NCI-H226 (cell line): ENCODE measurements at places on chromosomes 4 and X.

DNA sequence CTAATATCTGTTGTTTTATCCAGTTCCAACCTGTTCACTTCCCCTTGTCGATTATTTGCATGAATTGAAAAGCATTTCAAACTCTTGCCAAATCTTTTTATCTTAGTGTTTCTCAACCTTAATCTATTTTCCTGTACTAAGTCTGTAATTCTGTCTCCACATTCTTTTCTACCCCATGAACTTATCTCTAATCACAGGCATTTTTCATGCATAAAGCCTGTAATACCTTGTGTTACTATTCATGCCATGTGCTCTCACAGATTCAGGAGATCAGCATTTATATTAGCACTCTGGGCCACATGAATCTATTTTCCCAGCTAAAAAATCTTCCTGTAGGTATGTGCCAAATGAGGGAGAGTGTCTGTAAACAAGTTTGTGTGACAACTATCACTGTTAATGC, 1360.9 kb downstream of the STIM2 start:
- peak; percentile 41 for DNase-seq

- no peak for DNase-seq
Observed at GRCh38 chrX:1294301-1295067, 25.9 kb downstream of the CSF2RA start.

GRCh38 chrX:31376408-31377022, 304.7 kb upstream of the FTHL17 start:
- no peak for DNase-seq

DNA sequence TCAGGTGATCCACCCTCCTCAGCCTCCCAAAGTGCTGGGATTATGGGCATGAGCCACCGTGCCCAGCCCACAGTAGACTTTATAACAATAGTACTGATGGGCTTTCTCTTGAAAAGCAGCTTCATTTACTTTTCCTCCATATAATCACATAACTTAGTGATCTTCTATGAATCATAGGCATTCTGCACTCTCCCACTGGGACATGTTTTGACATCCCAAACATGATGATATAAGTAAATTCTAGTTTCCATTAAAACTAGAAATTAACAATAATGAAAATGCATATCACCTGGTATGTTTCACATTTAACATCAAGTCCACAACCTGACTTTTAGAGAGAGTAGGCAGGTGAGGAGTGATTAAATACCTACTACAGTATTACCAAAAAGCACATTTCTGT, 96.5 kb downstream of the CAMK2D start:
- DNase-seq, result no peak

DNA sequence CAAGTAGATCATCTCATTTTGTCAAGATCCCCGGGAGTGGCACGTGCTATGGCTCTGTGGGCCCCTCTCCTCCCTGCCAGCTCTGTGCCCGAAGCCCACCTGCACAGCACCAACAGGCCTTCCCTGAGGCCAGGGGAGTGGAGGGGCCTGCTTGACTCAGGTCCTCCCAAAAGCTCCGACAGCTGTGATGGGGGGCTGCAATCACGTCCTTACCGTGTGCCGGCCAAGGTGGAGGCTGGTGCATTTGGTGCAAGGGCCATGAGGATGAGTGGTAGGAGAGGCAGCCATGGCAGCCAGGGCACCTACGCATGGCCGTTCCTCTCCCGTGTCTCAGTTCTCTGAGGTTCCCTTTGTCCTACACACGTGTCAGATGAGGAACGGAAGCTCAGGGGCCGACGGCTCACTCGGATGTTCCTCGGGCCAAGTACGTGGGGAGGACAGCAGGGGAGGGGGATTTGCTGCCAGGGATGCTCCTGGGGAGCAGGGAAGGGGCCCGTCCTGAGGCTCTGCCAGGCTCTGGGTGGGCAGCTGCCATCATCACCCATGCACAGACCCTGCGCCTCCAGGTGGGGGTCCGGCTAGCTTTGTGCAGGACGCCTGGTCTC, 95.8 kb downstream of the HMX1 start:
- no peak for DNase-seq

GRCh38 chrX:20412871-20413486, 146.3 kb upstream of the RPS6KA3 start:
- DNase-seq, result no peak

- no peak for DNase-seq
Observed at GRCh38 chr4:5827108-5828004, 65.5 kb downstream of the CRMP1 start.

DNA sequence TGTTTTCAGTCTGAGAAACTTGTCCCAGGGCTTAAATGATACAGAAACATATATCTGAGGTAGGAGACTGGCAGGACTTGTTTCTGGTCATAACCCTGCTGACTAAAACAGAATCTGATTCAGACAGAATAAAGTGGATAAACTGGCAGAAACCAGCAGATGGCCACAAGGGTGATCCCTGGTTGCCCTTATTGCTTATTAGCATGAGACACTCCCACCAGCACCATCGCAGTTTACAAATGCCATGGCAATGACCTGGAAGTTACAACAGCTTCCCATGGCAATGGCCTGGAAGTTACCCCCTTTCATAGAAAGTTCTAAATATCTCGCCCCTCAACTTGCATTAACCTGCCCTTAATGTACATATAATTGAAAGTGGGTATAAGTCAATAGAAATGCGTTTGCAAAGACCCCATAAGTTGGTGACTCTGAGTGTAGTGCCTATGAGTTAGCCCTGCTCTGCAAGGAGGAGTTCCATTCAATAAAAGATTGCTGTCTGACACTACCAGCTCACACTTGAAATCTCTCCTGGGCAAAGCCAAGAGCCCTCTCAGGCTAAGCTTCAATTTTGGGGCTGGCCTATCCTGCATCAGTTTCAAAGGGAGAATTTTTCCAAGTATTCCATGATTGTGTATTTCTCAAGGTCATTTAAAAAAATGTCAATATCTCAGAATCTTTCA, 52.9 kb upstream of the PAGE5 start:
- no peak for DNase-seq

DNA sequence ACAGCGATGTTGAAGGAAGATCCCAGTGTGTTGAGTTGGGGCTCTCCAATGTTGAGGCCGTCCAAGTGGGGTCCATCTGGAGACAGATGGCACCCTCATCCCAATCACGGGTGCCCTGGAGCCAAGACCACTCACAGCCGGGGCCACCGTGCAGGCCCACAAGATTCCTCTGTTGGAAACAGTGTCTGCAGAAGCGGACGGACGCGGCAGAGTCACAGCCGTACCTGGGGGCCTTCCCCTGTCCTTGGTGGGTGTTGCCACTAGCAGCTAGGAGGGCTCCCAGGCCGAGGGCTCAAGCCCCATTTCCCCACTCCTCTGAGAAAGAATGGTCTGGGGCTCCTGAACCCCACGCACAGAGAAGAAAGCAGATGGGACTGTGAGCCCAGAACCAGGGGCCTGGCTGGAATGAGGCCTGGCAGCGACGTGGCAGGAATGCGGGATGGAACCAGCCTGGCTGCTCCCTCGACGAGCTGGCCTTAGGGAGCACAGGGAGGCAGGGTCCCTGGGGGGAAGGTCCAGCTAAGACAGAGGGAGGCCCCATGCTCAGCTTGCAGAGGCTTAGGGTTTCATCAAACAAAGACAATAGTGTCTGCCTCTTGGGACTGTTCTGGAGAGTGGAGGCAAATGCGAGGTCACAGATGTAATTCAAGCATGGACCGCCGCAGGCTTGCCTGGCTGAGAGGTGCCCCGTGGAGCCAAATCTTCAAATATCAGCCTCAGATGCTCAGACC, 228.9 kb downstream of the AFAP1 start:
- DNase-seq, result no peak

DNA sequence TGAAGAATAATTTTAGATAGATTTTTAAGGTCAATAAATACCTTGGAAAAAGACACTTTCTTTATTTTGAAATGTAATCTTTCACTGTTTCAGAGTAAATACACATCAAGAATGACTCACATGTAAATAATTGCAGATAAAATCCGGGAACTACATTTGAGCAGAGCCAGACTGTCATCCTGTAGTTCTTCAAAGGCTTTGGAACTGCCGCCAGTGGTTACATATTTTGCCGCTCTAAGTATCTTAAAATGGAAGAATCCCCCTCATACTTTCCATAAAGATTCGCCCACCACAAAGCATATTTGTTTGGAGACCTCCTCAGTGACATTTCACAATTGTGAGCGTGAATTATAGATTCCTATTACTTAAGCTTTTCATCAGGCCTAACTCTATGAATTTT, 607.8 kb upstream of the ZFP42 start:
- no peak for DNase-seq

DNA sequence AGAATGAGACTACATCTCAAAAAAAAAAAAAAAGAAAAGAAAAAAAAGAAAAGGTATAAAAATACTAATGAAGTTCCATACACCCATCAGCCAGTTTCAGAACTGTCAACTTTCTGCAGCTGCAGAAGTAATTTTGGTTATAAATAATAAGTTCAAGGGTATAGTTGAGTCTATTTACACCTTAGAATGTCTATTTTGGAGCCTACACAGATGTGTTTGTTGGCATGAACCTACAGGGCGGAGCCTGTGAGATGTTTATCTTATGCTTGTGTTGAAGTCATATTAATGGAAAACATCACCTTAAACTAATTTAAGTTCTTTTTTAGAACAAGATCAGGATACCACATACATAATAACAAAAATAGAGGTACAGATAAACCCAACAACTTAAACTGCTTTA, 85.8 kb downstream of the RAPGEF2 start:
- DNase-seq, result no peak

DNA sequence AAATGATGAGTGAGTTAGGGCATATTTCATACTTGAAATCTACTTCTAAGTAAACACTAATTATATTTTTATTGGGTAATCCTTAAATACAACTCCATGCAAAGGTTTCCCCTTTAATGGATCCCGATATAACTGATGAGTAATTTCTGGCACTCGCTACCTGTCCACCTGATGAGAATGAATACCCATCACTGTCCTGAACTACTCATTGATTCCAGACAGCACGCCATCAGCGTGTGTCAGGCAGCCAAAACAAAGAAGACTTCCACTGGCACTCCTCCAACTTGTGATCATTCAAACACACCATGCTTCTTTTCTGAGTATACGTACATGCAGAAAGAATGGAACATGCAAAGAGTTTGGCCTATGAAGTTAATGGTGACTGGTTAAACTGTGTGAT, 69.4 kb downstream of the HCCS start:
- DNase-seq, result no peak

DNA sequence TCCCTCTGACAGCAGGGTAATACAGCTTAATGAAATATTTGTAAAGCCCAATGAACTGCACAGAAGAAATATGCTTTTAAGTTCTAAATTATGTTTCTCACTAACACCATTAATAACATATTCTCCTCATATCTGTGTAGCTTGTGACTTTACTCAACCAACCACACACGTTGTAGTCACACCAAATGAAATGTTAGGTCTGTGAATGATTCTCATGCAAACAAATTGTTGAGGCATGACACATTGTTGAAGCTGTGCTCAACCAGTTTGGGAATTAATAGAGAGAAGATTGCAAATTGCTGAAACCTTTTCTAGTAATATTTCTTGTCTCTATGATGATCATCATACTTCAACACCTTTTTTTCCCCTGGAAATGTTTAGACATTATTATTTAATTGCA, 645.9 kb downstream of the PCDH7 start:
- peak; percentile 50 for DNase-seq
